ENCODE measurements at places on chromosomes 2 and 18.

DNA sequence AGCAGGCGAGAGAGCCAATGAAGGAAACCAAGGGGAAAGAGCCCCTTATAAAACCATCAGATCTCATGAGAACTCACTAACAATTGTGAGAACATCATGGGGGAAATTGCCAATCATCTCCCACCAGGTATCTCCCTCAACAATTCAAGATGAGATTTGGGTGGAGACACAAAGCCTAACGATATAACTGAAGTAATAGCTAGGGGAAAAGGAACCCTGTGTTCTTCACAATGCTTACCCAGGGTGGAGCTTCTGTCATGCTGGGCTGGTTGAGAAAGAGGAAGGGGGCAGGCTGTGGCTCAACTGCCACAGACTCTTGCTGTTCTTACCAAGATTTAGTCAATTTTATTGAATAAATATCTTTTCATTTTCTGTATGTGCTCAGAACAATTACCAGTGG is 392.1 kb upstream of the HS6ST1 start:
- DNase-seq, result no peak

- DNase-seq, result peak; percentile 54
These were observed 12.4 kb downstream of the HS6ST1 start for GRCh38 chr2:128306081-128306930.

- no peak for DNase-seq
These were observed at the start of gene NGEF for GRCh38 chr2:233013027-233013461. Gene NGEF, minus strand, starts transcription at chr2:233013256. Its CDS starts 38,366 bp downstream, at chr2:232974890.

DNA sequence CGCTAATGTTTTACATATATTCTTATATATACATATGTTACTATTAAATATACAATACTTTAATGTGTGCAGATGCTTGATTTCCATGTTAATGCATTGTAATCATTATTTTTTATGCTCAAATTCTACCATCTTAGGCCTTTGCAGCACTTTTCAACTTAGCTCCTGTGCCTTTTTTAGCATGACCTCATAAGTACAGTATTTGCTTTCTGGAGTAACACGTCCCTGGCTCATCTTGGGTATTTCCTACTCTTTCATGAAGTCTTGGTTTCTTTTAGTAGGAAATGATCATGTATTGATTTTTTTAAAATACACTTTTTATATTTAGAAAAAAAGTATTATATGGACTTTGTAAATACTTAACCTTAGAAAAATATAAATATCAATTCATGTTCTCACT is 36.5 kb downstream of the CAB39 start:
- no peak for DNase-seq

GRCh38 chr18:7492385-7492784 is 74.7 kb upstream of the PTPRM start:
- no peak for DNase-seq

DNA sequence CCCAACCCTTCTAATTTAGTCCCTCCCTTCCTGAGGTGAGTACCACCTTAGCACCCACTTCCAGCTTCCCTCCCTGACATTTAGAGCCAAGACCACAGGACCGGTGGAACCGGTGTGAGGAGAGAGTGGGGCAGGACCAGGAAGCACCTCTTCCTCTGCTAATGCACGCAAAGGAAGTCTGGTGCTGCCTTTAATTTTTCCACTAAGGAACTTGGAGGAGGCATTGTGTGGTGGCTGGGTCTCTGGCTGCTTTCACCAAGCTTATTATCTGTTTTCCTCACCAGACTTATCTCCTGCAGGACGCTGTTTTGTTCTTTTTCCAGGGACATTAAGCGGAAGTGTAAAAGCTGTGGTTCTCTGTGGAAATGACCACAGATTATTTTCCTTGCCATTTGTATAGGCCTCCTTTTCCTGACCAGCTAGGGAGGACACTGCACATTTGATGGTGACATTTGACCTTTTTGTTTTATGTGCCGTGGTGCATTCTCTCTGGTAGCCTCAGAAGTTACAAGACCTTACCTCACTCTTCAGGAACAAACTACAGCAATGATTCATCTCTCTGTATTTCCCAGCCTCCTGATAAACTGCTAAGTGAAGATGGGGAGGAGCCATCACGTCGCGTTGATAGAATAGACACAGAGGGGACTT is 39.8 kb upstream of the SPTBN1 start:
- no peak for DNase-seq

DNA sequence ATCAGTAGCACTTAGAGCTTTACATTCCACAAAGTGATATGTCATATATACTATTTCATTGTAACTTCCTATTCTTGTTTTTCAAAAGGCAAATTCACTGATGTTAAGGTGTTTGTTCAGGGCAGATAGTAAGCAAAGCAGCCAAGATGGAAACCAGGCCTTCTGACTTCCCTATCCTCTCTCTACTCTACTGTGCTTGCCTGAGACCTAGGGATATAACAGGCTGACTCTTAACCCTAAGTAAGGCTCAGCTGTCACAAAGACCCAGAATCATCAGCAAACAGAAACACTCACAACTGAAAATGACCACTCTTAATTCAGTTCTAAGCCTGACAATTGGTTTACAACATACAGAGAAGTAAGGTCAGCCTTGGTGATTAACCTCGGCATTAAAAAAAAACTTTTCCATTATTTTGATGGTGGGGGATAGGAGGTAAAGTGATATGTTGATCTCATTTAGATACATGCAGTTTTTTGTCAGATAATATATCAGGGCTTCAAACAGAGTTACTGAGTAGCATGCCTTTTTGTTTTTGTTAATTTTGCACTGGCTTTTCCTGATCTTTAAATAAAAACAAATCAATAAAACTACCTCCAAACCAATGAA is 95.4 kb upstream of the CHRNA1 start:
- DNase-seq, result no peak

DNA sequence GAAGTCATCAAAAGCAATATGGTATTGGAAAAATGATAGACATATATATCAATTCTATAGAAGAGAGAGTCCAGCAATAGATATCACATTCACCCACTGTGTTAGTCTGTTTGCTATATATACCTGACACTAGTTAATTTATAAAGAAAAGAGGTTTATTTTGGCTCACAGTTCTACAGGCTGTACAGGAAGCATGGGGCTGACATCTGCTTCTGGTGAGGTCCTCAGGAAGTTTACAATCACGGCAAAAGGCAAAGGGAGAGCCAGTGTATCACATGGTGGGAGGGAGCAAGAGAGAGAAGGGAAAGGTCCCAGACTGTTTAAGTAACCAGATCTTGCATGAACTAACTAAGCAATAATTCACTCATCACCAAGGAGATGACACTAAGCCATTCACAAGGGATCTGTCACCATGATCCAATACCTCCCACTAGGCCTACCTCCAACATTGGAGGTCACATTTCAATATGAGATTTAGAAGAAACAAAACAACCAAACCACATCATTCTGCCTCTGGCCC is 470.6 kb downstream of the METTL4 start:
- no peak for DNase-seq

GRCh38 chr2:120954939-120955338 is 219.3 kb downstream of the GLI2 start:
- no peak for DNase-seq

- no peak for DNase-seq
These were observed 67.2 kb downstream of the LCLAT1 start for GRCh38 chr2:30514134-30514847.

Data from nephron progenitor cell (in vitro differentiated cells).